ENCODE measurements at places on chromosomes 2 and 18. TPM values are rescaled to one million over a fixed set of nuclear protein-coding genes. Genes with fewer than 3 reads are reported as not detected.

Gene OTOS
- not detected for total RNA-seq

Gene ZNF804A
- total RNA-seq: not detected

Gene SS18
- total RNA-seq: 54.2 TPM

Gene RGPD4
- not detected for total RNA-seq

Gene SCTR
- not detected for total RNA-seq

Data from A549 treated with Mapracorat at 1 μM for 4 hours (cell line).